ENCODE measurements at places on chromosomes 2 and 18.

DNA sequence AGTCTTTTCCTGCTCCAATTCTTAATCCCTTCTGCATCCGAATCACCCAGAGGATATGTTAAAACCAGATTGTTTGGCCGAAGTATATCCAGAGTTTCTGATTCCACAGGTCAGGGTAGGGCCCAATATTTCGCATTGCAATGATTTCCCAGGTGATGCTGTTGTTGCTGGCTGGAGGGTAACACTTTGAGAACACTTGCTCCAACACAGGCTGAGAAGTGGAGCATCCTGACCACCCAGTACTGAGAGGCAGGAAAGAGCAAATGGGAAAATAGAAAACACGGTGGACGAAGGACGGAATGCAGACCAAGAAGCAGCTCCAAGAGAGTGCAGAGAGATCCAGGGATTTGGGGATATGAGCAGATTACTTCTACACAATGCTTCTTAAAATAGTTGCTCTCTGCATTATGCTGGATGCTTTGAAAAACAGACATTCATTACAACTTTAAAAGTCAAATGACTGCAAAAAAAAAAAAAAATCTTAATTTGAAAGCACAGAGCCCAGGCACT lies 362.2 kb upstream of the SLC14A2 start:
- DNase-seq: no peak

GRCh38 chr2:178157574-178157973 lies 36.7 kb upstream of the OSBPL6 start:
- DNase-seq: no peak

DNA sequence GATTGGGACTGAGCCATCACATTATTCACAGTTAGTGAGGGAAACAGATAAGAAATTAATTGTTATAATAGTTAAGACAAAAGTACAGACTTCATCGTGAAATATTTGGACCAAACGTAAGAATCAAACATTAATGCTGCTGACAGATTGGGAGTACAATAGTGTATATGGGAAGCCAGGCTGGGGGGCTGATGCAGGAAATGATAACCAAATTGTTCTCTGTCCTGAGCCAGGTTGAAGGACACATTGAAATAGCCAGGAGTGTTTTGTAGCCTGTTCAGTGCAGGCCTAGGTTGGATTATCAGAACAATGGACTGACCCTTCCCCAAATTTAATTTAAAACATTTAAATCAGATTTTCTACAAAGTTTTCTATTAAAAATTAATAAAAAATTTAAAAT lies 203.2 kb downstream of the BABAM2 start:
- no peak for DNase-seq

DNA sequence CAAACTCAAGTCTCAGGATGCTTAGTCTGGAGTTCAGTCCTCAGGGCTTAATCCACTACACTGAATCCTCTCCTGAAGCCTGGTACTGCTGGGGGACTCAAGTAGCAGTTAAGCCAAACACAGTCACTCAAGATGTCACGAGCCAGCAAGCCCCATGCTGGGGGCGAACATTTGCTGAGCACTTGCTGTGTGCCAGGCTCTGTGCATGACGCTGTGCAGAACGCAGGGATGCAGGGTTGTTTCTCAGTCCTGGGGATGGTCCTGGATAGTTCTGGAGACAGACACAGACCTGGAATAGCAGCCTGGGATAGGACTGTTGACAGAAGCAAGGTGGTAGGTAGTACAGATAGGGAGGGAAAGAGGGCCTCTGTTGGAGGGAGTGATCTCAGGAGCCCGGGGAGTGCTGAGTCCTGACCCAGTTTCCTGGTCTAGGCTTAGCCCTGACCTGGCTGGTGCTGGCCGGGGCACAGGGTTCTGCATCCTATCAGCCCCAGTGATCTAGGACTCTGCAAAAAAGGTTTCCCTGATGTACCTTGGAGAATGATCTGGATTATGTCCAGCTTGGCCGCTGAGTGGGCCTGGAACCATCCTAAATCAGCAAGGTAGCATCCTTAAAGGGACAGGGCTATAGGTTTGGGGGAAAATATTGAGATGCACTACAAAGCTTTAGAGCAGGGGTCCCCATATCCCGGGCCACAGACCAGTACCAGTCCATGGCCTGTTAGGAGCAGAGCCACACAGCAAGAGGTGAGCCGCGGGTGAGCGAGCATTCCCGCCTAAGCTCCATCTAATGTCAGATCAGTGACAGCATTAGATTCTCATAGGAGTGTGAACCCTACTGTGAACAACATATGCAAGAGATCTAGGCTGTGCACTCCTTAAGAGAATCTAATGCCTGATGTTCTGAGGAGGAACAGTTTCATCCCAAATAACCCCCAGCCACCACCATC lies 54.7 kb upstream of the OTOF start:
- DNase-seq: no peak

DNA sequence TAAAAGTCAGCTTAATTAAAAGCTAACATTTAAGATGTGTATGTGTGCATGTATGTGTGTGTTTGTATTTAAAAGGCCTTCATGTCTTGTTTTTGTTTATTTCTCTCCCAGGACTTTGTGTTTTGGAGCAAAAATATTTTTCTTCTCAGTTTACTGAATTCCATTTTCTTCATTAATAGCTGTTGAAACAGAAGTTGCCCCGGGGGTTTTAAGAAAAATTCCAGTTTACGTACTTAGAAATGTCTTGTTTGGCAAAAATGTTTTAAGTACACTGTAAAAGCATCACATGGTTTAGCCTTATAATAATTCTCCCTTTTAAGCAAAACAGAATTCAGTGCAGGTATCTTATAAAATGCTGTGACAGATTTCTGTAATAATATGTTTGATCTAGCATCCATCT lies 1233.0 kb upstream of the NRXN1 start:
- no peak for DNase-seq

Measured in common myeloid progenitor, CD34-positive (primary cell).